Esophagus squamous epithelium (tissue), 5 donors: ENCODE measurements at places on chromosomes 7 and 10.

DNA sequence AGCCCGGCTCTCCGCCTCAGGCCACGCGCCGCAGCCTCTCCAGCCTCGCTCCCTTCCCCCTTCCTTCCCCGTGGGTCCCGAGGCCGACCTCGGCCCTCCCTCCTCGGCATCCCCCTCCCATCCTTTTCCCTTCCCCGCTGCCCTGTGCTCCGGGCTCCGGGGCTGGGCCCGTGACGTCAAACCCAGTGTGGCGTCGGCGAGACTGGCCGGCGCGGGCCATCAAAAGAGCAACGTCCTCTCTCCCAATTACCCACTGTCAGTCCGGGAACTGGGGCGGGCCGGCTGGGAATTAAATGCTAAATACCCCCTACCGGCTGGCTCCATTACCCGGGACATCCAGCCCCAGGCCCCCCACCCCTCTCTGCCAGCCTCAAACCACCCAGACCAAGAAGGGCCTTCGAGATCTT, 2.6 kb upstream of the GATA3 start:
- no peak for DNase-seq

- DNase-seq = no peak
Observed at GRCh38 chr10:22697800-22698199, 16.6 kb downstream of the PIP4K2A start.

DNA sequence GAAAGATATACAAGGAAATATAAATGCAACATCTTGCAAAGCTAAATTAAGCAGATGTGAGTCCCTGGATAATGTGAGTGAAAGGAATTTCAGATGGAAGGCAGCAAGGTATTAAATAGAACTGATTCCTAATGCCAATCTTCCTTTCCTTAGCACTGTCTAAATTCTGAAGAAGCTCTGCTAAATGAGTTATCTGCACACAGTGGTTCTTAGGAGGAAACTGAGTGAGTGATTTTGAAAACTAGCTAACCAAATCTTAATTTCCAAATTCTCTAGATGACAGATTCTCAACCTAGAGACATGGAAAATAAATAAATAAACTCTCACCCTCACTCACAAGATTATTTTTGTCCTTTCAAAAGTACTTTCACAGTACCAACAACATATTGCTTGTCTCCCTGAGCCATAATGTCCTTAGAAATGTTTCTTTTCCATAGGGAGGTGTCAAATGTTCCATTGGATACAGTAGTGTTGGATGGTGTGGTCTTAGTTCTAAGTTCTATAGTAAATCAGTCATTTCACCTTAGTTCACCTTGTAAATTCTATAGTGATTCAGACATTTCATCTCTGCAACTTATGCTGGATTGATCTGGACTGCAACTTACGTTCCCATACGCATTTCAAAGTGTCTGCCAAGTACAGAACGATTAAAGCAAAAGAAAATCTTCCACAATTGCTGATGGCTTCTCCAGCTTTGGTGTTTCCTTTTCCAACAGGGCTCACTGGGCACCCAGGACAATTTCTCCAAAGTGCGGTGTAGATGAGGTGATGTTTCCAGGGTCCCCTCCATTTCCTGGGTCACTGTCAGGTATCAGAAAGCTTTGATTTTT, 145.4 kb upstream of the FAM171A1 start:
- no peak for DNase-seq

DNA sequence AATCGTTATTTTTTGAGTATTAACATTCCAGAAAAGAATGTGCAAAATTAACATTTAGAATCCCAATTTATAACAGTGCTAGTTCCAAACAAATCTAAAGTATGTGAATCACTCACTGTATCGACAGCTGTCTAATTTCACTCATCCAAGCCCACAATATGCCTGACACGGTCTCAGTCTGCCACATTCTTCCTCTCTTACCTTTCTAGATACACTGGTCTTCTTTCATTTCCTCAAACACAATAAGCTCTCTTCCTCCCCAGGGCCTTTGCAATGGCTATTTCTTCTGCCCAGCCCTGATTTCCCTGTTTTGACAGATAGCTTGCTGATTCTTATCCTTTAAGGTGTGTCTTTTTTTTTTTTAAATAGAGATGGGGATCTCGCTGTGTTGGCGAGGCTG, 48.8 kb downstream of the UBE2H start:
- no peak for DNase-seq

DNA sequence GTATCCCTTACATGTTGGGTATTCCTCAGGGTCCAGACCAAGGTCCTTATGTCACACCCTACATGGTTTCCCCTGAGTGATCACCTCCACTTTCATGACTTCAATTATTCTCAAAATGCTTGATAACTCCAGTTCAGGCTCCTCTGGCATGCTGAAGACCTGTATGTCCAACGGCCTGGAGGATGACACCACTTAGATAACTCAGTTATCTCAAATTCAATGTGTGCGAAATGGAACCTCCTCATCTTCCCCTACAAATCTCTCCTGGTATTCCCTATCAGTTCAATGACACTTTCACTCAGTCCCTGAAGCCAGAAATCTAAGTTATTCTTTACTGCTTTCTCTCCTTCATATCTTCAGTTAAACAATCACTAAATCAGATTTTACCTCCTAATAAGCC, 8.7 kb upstream of the LUC7L2 start:
- no peak for DNase-seq

DNA sequence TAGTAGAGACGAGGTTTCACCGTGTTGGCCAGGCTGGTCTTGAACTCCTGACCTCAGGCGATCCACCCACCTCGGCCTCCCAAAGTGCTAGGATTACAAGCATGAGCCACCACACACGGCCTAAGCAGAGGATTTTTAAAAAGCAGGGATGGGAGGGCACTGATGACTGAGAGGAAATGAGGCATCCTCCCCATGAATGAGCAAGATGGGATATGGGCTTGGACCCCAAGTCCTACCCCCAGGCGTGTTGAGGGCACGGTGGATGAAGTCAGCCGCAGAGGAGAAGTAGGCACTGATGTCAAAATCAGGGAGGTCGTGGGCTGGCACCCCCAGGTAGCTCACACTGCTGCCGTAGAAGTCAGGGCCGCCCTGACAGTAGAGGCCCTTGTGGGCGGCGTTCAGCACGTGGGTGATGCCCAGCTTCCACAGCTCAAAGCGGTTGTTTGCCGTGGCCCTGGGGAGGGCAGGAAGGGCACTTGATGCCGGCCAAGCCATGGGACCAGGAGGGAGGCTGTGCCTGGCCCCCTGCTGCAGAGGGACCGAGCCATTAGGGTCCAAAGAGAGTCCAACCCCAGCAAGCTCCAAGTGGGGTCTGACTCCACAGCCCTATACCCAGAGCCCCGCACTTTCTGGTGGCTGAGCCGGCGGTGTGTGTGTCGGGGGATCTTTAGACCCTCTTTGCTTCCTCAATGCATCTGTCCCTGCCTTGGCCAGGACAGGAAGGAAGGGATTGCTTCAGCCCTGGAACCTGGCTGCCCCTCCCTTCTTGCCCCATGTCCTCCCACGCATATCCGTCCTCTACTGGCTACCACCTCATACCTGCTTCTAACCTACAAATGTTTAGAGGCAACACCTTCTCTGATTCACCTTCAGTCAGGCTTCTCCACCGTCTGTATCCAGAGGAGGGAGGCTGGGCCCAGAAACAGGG, 3.4 kb upstream of the SAMD8 start:
- no peak for DNase-seq

GRCh38 chr10:112967200-112967599, 17.2 kb downstream of the TCF7L2 start:
- no peak for DNase-seq

- DNase-seq = no peak
Observed at GRCh38 chr10:59831658-59832503, 74.5 kb downstream of the CCDC6 start.

DNA sequence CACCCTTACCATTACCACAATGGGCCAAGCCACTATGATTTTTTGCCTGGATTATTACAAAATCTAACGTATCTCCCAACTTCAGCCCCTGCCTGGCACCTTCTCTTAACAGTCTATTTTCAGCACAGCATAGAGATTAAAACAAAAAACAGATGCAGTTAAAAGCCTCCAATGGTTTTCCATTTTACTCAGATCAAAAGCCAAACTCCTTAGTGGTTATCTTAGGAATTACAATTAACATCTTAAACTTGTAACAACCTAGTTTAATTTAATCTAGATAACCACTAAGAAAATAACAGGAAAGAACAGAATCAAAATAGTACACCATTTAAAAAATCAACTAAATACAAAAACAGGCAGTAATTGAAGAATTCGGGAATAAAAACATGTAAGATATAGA, 43.5 kb downstream of the DNAJC1 start:
- DNase-seq = no peak

- DNase-seq = no peak
Observed at GRCh38 chr7:94389381-94389780, 5.3 kb upstream of the COL1A2 start.

- DNase-seq = no peak
Observed at GRCh38 chr7:18086165-18087025, 58.7 kb upstream of the PRPS1L1 start.

GRCh38 chr10:89171996-89172395, 35.1 kb downstream of the CH25H start:
- DNase-seq = no peak

- DNase-seq = no peak
Observed at GRCh38 chr7:6650086-6650485, 13.0 kb downstream of the ZNF316 start.

GRCh38 chr7:36109013-36109627, 43.9 kb upstream of the EEPD1 start:
- no peak for DNase-seq

- no peak for DNase-seq
Observed at GRCh38 chr10:111482621-111483216, 405.9 kb downstream of the ADRA2A start.

- DNase-seq = no peak
Observed at GRCh38 chr10:1153805-1154351, 97.7 kb downstream of the WDR37 start.

- no peak for DNase-seq
Observed at GRCh38 chr7:78788464-78788863, 665.0 kb downstream of the MAGI2 start.
